ENCODE measurements at places on chromosomes 5 and 9.
A peak's percentile ranks its signal among the peaks of the same experiment; 100 is the strongest.

DNA sequence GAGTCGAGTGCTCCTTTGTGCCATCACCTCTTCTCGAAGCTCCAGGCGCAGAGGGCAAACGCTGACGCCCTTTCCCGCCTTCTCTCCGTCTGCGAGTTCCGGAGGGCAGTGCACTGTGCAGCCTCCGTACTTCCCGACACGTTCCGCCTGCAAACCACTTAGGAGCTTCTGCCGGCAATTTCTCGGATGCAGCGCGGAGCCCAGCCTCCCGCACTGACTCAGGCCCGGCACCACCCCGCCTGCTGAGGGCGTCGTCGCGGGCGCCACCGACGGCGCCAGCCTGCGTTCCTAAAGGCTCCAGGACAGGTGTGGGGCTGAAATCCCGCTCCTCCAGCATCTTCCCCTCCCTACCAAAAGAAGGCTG is 9.3 kb upstream of the TRIM36 start:
- no peak for DNase-seq

DNA sequence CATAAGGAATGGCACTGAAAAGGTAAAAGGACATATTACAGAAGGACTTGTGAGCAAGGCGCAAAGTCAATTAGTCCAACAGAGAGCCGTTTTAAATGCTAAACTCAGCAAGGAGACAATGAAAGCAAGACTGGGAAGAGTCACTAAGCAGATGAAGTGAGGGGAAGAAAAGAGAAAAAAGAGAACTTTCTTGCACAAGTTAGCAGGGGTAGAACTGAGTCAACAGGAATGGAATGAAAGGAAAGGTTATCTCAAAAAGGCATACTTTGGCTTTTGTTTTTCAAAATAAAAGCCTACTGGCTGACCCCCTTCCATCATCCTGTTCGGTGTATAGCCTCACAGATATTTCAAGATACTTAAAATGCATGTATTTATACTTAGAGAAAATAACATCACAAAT is 75.0 kb downstream of the NR6A1 start:
- no peak for DNase-seq

DNA sequence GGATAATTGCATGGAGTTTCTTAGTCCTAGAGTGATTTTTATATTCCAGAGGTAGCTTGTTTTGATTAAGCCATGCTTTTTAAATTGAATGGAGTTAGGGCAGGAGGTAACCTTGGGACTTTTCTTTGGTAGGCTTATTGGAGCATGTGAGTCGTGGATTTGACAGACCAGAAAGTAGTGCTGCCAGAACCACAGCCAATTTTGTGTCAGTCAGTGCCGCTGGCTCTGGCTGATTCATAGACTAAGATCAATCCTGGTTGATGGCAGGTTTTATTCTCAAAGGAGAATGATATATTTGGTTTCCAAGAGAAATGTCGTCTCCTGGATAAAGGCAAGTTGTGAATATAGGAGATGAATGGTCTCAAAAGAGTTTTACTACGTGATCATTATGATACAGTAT is 20.3 kb downstream of the RAI14 start:
- no peak for DNase-seq

DNA sequence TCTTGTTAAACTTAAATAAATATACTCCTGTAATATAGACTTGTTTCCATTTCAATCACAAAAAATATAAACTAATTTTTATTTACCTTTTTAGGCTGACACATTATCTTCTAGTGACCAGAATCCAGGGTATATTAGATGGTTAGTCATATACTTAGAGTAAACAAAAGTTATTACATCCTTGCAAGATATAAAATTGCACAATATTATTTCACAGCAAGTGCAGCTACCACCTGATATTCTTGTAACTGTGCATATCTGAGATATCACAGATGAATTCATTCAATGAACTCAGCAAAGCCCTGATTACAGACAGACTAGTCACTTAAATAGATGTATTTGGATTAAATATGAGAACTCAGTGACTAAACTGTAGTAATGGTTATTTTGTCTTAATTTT is 25.6 kb upstream of the ARRDC3 start:
- DNase-seq = no peak

DNA sequence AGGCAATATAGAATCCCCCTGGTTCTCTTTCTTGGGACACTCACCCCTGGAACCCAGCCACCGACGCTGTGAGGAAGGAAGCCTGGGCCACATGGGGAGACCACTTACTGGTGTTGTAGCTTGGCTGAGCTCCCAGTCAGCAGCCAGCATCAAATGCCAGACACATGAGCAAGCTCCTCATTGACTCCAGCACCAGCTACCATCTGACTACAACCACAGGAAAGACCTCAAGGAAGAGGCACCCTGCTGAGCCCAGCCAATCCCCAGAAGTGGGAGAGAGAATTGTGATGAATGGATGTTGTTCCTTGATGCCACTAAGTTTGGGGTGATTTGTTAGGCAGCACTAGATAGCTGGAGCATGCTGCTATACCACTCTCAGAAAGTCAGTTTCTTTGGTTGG is 36.0 kb downstream of the BNIP1 start:
- no peak for DNase-seq

DNA sequence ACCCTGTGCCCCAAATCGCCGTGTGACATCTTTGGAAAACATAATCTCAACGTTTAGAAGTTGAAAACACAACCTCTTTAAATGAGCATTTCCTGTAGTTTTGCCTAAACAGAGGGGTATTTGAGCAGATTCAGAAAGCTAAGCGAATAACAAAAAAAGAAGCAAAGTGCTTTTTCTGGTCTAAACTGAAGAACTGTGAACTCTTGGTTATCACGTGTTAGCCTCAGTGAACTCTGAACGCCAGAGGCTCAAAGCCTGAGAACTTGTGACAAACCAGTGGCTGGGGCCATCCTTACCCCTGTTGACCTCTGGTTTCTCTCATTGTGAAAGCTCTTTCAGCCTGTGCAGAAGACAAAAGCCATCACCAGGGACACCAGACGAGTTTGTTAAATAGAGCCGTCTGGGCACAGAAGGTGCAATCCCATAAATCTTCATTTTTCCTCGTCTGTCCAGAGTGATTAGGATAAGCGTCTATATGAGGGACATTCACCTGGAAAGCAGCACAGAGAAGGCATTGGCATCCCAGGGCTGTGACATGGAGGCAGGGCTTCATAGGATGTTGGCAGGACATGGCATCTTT is 61.4 kb upstream of the ICE1 start:
- no peak for DNase-seq

DNA sequence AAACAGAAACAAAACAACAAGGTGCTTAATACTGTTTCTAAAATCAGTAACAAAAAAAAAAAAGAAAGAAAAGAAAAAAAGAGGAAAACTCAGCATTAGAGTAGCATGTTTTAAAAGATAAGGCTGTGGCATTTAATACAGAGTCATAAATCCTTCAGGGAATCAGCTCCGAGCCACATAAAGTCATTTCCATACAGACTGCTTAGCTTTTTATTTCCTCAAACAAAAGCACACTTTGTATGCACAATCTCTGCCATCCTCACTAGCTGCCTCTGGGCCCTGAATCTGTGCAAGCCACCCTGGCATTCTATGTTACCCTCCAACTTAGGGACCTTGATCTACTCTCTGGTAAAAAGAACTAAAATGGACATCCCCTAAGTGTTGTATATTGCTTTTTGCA is 87.6 kb downstream of the SEMA6A start:
- no peak for DNase-seq

DNA sequence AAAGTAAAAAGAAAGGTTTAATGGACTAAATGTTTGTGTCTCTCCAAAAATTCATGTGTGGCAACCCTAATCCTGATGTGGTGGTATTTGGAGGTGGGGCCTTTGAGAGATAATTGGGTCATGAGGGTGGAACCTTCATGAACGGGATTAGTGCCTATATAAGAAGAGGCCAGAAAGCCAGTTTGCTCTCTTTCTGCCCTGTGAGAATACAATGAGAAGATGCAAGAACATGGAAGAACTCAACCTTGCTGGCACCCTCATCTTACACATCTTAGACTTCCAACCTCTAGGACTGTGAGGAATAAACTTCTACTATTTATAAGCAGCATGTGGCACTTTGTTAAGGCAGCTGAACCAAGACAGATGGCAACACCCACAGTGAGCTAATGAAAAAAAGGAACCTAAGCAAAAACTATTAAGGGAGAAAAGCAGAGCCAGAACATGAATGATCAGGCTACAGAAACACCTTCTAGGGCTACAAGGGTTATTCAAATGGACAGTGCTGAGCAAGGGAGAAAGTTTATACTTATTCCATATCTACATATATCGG is 159.5 kb downstream of the PLK2 start:
- no peak for DNase-seq

- no peak for DNase-seq
Measured at GRCh38 chr9:126417043-126417442, 90.4 kb downstream of the MVB12B start.

DNA sequence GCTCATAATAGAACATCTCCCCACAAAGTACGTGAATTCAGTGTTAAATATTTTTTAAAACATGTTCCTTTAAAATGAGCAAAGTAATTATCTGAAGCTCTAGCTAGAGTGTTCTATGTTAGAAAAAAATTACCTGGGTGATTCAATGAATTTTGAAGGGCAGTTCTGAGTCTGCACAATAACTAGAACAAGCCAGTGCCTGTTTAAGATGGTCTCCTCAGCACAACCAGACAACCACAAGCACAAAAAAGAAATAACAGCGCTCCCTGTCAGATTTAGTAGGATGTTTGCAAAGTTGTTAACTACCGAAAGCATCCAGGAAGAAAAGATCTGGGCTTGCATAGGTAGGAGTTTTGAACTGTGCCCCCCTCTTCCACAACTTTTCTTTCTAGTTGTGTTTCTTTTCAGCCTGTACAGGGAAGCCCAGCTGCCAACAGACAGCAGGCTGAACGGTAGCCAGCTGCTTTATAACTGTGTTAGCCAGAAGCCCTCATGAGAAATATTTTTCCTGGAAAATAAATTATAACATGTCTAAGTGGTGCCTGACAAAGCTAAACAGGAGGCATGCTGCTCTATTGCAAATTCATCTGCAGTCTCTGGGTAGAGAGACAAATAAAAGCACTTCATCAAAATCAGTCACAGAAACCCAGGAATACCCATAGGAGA is 1026.9 kb downstream of the MAT2B start:
- no peak for DNase-seq

- DNase-seq = no peak
Measured at GRCh38 chr9:84897362-84898094, 228.0 kb downstream of the NTRK2 start.

- DNase-seq = no peak
Measured at GRCh38 chr9:92963831-92964606, 16.7 kb downstream of the FGD3 start.

- DNase-seq = no peak
Measured at GRCh38 chr9:129414993-129415941, 205.6 kb downstream of the C9orf50 start.

DNA sequence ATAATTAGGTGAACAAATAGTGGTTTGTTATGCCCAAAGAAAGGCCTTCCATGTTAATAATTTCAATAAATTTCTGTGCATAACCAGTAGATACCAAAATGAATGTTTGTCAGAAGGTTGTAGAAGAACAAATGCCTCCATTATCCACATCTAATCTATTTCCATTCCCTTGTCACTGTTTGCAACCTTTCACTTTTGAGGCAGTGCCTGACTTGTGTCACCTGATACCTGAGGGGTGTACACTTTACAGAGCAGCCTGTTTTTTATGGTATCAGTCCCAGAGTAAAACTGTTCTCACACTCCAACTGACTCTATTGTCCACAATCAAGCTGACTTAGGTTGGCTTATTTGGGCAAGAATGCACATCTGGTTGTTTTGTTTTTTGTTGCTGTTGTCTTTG is 40.1 kb downstream of the FREM1 start:
- DNase-seq = no peak

DNA sequence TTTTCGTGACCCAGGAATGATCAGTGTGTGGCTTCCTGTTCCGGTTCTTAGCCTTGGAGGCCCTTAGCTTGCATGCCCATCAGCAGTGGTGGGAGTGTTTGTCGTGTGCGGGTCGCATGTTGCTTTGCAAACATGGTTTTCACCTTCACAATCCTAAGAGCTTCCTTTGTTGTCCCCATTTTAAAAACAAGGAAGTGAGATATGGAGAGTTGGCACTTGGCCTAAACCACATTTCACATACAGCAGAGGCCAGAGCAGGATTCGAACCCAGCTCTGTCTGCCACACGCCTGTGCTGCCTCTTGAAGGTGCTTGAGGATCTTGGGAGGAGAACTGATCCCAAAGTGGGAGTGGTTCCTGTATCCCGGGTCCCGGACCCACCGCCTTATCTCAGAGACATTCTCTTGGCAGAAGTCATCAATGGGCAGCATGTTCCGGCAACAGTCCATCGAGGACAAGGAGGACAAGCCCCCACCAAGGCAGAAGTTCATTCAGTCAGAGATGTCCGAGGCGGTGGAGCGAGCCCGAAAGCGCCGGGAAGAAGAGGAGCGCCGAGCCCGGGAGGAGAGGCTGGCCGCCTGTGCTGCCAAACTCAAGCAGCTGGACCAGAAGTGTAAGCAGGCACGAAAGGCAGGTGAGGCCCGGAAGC is 38.2 kb upstream of the POMT1 start:
- peak; percentile 62 for DNase-seq

GRCh38 chr9:74275872-74276508 is 221.1 kb upstream of the RORB start:
- DNase-seq = no peak

- DNase-seq = no peak
Measured at GRCh38 chr5:69367697-69368279, 1.5 kb downstream of the AK6 start.

GRCh38 chr5:39426051-39426745 is 1.4 kb upstream of the DAB2 start:
- peak; percentile 53 for DNase-seq

DNA sequence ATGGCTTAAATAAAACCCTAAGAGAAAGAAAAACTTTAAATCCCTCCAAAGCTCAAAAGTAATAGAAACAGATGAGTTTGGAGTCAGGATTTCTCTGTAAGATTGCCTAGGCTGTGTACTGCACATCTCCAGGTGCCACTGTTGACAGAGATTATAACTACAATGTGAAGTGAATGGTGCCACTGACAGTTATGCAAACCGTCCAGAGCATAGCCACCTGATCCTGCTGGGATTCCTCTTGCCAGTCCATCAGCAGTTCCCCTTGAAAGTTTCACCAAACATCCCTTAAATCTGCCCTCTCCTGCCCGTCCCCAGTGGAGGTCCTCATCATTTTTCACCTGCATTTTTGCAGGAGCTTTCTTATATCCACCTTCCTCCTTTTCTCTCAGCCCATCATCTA is 42.5 kb downstream of the FXN start:
- DNase-seq = no peak

DNA sequence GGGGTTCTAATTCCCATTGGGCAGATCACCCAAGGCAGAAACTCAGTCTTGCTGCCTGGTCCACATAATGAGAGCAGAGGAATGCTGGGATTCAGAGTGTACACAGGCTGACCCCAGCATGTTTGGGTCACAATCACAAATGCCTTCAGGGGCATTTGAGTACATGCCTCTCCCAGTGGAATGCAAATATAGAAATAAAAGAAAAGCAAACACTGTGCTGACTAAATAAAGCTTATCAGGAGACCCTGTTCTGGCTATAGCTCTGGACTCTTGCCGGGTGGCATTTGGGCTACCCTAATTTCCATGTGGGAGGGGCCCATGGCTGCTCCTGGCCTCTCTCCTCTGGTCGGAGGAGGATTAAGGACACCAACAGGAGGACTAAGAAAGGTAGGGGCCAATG is 121.4 kb downstream of the DOCK8 start:
- DNase-seq = no peak

Measured in posterior vena cava (tissue), 2 donors.